ENCODE measurements at places on chromosomes 1 and 21. TPM values are rescaled to one million over a fixed set of nuclear protein-coding genes. Genes with fewer than 3 reads are reported as not detected.
A peak's percentile ranks its signal among the peaks of the same experiment; 100 is the strongest.

Gene CFHR1
- total RNA-seq, result not detected

Gene RHEX
- not detected for total RNA-seq

Gene S100A7
- total RNA-seq, result not detected

Gene HSD3B1
- not detected for total RNA-seq

Gene CAPN9
- total RNA-seq, result 0.19 TPM

Gene SLC9C2
- total RNA-seq, result not detected

DNA sequence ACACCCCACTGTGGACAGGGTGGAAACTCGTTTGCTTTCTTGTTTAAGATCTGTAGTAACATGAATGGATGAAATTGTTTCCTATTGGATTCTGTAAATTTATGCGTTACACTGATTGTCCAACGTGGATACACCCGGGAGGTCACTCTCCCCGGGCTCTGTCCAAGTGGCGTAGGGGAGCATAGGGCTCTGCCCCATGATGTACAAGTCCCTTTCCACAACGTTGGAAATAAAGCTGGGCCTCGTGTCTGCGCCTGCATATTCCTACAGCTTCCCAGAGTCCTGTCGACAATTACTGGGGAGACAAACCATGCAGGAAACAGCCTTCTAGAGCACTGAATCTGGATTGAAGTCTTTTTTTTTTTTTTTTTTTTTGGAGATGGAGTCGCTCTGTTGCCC is 1.4 kb downstream of the RCC1 start:
- H3K4me3 ChIP-seq, result peak overlapping the region; percentile 83
- DNase-seq, result peak; percentile 35
- no peaks in the 10 kb centered on the region for H3K27me3 ChIP-seq

- H3K36me3 ChIP-seq, result peaks cover 8% of the 10 kb centered on the region
- DNase-seq, result no peak
- H3K4me3 ChIP-seq, result no peak overlapping the region
- H3K27ac ChIP-seq, result no peak overlapping the region
Measured at GRCh38 chr1:228238007-228238406, 30.2 kb downstream of the OBSCN start.

DNA sequence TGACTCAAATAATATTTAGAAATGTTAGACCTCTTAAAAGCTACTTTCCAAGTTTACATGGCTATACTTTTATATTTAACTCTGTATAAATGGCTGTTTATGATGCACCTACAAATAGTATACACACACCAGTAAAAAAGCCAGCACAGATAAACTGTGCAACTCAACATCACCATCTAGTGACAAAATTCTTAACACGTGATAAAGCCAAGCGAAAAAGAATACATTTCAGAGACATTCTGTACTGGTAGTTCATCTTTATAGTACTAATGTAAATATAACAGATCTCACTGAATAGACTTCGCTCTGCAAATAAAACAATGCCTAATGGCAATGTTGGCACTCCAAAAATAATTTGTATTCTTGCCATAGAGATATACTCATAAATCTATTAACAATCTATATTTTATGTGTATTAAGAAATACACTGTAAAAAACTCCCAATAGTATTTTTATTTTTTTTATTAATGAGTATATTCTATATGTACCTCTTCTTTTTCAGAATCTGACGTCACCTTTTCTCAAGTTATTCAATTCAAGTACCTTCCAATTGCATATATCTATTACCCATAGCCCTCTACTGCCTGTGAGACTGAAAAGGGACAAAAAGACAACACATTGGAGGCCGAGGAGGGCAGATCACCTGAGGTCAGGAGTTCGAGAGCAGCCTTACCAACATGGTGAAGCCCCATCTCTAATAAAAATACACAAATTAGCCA is 100.2 kb downstream of the DPYD start:
- no peak overlapping the region for H3K4me3 ChIP-seq
- H3K27ac ChIP-seq, result no peak overlapping the region
- H3K4me1 ChIP-seq, result no peaks in the 10 kb centered on the region
- peak; percentile 38 for DNase-seq
- no peaks in the 10 kb centered on the region for H3K36me3 ChIP-seq

- H3K27ac ChIP-seq, result no peak overlapping the region
- H3K4me1 ChIP-seq, result no peaks in the 10 kb centered on the region
- no peak overlapping the region for H3K4me3 ChIP-seq
- no peak for DNase-seq
Measured at GRCh38 chr1:217275655-217276398, 355.1 kb downstream of the GPATCH2 start.

GRCh38 chr1:63622849-63623566 is 29.8 kb downstream of the PGM1 start:
- H3K27ac ChIP-seq, result no peak overlapping the region
- peak; percentile 12 for DNase-seq
- H3K36me3 ChIP-seq, result no peaks in the 10 kb centered on the region
- no peak overlapping the region for H3K4me3 ChIP-seq

- no peaks in the 10 kb centered on the region for H3K27me3 ChIP-seq
- no peak for DNase-seq
- no peaks in the 10 kb centered on the region for H3K36me3 ChIP-seq
Measured at GRCh38 chr1:117178756-117179155, 32.0 kb downstream of the VTCN1 start.

- no peaks in the 10 kb centered on the region for H3K27me3 ChIP-seq
- DNase-seq, result no peak
- H3K27ac ChIP-seq, result no peak overlapping the region
- H3K4me1 ChIP-seq, result no peaks in the 10 kb centered on the region
Measured at GRCh38 chr1:57010511-57010910, 44.7 kb upstream of the C8B start.

DNA sequence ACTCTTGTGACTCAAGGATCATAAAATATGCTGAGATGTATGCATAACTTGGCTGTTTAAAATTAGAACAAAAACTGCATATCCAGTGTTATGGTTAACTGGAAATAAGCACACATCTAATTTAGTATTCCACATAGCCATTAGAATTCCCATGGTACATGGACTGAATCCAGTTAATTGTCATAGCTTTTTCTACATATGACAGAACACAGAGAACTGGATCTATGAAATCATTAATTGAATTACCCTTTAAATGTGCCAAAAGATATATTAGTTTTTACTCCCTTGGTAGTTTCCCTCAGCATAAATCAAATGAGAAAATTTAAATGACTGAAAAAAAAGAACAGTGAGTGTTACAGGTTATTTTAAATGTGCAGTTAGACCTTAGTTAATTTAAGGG is 395.9 kb downstream of the NCAM2 start:
- H3K27me3 ChIP-seq, result no peaks in the 10 kb centered on the region
- no peak for DNase-seq
- no peaks in the 10 kb centered on the region for H3K36me3 ChIP-seq
- H3K4me1 ChIP-seq, result no peaks in the 10 kb centered on the region
- no peak overlapping the region for H3K27ac ChIP-seq
- no peak overlapping the region for H3K4me3 ChIP-seq

DNA sequence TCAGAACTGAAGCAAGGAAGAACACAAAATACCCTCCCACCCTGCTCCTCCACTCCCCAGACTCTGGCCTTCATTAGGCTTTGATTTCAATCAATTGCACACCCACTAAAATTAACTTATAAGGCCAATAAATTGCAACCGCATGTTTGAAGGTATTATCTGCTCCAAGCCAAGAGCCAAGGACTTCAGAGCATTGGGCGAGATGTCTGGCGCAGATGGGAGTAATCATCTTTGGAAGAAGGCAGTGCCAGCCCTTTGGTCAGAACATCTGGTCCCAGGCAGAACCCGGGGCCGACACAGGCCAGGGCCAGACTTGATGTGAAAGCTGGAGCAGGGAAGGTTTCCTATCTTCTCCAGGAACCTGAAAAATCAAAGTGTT is 60.0 kb downstream of the SLC66A1 start:
- H3K4me1 ChIP-seq, result no peaks in the 10 kb centered on the region
- no peaks in the 10 kb centered on the region for H3K27me3 ChIP-seq
- H3K27ac ChIP-seq, result no peak overlapping the region
- DNase-seq, result no peak
- H3K4me3 ChIP-seq, result no peak overlapping the region
- H3K36me3 ChIP-seq, result peaks cover under 1% of the 10 kb centered on the region

All from neural progenitor cell (in vitro differentiated cells).